Esophagus mucosa (tissue), 1 donor: ENCODE measurements at places on chromosomes 5 and 9.

GRCh38 chr5:172603251-172603806 is 37.7 kb upstream of the NEURL1B start:
- no peak for ATAC-seq

- no peak for ATAC-seq
Measured at GRCh38 chr5:125274211-125274610, 527.8 kb upstream of the ZNF608 start.

GRCh38 chr5:150138551-150139265 is 16.9 kb downstream of the PDGFRB start:
- no peak for ATAC-seq

DNA sequence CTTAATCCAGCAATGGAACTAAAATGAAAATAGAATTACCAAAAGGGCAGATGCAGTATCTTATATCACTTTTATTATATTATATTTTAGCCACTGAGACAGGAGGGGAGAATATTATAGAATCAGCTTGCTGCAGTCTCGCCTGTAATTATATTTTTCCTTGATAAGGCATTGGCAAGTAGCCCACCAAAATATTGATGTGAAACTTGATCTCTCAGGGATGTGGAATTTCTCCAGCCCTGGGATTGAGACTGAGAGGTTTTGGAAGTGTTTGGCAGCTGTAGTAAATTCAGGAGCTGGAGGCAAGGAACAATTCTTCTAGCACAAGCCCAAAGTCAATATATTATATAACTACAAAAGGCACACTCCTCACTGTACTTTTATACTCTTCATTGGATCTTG is 142.1 kb upstream of the ADAMTSL1 start:
- ATAC-seq, result no peak

DNA sequence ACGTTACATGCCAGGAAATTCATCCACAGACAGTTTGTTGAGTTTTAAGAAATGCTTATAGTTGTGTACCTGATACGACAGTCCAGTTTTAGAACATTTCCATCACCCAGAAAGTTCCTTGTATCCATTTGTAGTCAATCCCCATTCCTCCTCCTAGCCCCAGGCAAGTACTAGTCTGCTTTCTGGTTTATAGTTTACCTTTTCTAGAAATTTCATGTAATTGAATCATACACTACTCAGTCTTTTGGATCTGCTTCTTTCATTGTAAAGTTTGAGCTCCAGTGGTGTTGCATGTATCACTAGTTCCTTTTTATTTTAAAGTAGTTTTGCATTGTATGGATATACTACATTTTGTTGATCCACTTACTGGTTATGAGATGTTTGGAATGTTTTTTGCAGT is 291.2 kb downstream of the AOPEP start:
- no peak for ATAC-seq
